ENCODE measurements at places on chromosomes 7 and 10.

GRCh38 chr10:21078410-21079329, 181.6 kb upstream of the NEBL start:
- DNase-seq: peak; percentile 50

GRCh38 chr7:84971360-84971759, 215.5 kb downstream of the SEMA3D start:
- no peak for DNase-seq

DNA sequence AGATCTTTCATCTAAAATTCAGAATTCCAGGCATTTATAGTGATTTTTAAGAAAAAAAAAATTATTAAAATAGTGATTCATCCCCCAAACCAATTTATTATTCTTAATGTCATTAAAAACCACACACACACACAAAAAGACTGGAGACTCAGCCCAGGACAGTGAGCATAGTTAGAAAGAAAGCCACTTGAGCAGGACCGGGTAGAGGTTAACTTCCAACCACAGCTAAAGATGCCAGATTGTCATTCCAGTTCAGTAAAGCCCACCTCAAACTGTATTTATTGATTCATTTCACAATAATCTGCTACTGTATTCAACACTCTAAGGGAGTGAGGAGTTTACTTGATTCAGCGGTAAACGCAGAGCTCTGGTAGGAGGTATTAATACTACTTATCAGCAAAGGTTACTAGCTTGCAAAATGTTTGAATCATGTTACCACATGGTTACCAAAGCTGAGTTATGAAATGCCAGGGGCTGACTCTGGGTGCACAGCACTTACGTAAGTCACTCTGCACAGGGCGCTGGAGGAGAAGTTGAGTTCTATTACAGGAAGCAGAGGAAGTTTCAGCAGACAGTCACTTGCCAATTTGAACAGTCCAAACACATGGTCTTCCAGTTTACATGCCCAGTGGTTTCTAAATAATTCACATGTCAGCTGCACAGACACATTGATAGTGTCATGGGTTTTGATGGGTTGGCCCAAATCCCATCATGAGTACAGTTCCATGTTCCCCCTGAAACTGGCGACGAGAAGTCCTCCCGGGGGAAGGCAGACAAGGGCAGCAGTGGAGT, 64.6 kb downstream of the KLF6 start:
- DNase-seq: no peak

DNA sequence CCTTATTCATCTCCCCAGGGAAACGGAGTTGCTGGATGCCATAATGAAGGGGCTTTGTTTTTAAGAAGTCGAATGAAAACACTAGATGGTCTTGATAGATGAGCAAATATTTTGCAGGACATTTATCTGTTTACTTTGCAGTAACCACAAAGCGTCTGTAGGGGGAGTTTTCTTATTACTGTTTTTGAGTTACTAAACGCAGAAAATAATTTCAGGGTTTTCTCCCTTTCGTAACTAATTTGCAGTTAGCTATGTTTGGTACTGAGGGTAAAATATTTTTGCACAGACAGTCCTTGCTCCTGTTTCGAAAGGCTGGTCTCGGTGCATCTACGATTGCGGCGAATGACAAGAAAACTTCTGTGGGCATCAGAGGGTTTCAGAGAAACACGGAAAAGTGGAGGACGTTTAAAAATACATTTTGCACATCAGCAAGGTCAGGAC, 505.6 kb upstream of the MKI67 start:
- DNase-seq: no peak

GRCh38 chr7:25646726-25647413, 418.6 kb upstream of the NPVF start:
- DNase-seq: no peak

DNA sequence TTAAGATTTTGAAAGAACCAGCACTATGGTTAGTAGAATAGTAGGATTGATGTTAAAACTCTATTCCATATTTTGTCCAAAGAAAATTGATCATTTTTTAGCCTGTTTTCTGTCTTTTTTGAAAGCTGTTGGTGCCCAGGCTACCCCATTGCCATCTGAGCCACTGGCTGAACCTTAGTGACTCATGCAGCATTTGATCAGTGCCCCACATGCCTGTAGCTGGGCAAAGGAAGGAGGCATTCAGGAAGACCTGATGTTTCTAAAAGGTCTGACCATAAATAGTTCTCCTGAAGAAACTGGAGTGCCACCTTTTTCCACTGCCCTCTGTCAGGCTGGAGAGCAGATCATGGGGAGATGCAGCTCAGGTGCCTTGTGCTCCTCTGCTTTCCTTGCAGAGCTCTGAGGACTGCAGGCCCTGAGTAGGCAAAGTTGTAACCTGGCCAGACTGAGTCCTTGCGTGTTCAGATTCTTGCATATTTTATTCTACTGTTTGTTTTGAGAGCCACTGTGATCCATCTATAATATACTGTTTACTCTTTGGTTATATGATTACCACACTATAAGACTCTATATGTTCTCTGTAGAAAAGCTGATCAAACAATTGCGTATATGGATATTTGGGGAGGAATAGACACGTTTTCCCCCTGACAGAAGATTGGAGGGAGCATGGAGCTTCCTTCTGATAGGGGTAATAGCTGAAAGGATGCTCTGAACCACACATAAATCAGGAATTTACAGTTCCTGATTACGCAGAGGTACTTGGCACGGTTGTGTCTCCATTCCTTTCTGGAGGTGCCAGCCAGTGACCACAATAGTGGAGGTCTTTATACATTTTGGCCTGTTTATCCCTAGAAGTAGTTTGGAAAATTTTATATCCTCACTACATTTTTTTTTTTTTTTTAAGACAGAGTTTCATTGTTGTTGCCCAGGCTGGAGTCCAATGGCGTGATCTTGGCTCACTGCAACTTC, 48.9 kb upstream of the GJD4 start:
- DNase-seq: no peak

GRCh38 chr7:121605317-121605680, 209.2 kb upstream of the FAM3C start:
- no peak for DNase-seq

DNA sequence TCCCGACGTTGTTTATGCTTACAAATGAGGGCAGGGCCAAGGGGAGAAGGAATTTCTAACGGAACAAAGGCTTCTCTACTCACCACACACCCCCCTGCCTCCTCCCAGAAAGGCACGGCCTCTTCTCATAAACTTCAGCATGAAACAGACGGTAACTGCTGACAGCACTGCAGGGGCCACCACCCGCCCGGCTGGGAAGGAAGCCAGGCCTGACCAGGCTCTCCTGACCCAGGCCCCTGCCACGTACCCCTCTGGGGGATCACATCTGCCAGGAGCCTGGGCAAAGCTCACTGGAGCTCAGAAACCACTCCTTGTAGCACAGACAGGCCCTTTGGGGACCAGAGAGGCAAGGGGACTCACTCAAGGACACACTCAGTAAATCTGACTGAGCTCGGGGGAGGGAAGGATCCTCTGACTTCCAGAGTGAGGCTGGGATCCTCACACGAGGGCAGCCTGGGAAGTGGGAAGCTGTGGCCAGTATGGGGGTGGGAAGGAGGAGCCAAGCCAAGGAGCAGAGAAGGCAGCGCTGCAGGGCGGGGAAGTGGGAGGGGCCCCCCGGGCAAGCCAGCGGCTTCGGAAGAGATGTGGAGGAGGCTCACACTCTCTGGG, 46.1 kb downstream of the ZCCHC24 start:
- DNase-seq: peak; percentile 62

DNA sequence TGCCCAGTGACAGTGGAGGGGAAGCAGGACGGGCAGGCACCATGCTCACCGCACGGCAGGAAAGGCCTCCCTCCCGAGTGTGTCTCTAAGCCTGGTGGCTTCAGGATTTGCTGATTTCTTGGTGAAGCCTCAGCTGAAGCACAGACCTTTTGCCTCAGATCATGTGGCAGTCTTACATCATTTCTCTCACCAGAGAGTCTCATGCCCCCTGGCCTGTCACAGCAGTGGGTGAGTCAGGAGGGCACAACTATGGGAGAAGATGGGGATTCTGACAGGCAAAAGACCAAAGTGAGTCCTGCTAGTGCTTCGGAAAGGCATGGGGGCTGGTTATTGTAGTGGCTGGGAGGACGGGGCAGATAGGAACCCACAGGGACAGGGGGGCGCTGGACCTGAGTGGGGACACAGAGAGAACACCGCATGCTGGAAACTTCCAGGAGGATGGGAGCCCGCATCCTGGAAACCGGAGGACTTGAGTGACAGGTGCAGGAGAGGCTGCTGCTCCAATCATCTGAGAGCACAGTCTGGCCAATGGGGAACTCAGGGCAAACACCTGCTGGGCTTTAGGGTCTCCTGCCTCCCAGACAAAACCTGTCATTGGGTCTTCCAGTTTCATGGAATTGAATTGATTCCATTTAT, 166.8 kb downstream of the ADARB2 start:
- DNase-seq: no peak

DNA sequence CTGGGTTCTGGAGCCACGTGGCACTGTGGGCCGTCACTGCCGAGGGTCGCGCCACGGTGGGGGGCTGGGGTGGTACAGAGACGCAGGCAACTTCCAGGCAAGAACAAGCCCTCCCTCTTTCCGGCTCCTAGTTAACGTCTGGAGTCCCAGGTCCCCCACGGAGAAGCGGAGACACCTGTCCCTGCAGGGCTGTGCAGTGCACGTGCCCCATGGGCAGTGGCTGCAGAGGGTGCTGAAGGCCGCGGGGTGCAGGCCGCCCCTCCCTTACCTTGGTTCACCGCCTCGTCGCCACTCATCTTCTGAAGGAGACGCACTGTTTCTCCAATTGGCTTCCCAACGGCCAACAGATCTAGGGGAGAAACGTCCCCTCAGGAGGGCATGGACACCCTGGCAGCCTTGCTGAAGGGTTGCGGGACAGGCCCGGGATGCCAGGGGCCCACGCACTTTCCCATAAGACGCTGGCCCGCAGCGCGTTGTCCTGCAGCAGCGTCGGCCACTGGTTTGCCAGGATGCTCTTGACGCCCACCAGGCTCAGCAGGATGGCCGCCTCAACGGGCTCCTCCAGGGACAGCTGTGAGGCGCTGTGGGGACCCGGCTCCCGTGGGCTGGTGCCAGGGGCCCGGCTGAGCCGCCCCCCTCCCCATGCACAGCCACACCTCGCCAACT, 24.3 kb upstream of the NKX6-2 start:
- no peak for DNase-seq

GRCh38 chr7:101399759-101400158, 37.1 kb downstream of the COL26A1 start:
- no peak for DNase-seq

- DNase-seq: no peak
These were observed 18.0 kb downstream of the AQP1 start for GRCh38 chr7:30929686-30930085.

DNA sequence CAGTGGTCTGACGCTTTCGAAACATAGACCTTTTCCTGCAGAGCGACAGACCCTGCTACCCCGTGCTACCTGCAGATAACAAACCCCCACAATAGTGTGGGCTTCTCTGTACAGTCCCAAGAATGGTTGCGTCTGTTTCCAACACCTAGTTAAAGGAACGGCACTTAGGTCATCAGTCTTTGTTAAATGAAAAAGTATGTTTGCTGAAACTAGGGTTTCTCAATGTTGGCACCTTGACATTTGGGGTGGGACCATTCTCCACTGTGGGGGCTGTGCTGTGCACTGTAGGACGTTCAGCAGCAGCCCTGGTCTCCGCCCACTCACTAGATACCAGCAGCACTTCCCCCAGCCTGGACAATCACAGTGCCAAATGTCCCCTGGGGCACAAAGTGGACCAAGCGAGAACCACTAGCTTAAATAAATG, 13.7 kb downstream of the TECTB start:
- DNase-seq: no peak

DNA sequence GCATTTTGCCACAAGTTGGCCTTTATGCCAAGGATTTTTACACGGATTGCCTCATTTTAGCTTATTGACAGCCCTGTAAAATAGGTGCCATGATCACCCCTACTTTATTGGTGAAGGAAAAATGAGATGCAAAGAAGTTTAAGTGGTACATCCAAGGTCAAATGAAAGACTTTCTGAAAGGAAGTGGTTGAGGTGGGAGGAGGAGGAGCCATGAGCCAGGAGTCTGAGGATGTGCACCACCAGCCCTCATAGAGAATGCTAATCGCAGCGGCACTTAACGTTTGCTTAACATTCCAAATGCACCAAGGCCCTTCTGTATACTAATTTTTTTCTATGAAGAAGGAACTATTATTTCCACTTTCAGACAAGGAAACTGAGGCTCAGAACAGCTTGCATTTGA, 31.0 kb upstream of the LRRC18 start:
- no peak for DNase-seq

GRCh38 chr10:57338823-57339558, 928.7 kb downstream of the IPMK start:
- no peak for DNase-seq

GRCh38 chr7:19713676-19714075, 4.8 kb upstream of the POLR1F start:
- peak; percentile 11 for DNase-seq

- DNase-seq: no peak
These were observed 375.5 kb downstream of the TCERG1L start for GRCh38 chr10:130935897-130936550.
